ENCODE measurements at places on chromosomes 11 and 22. TPM values are rescaled to one million over a fixed set of nuclear protein-coding genes. Genes with fewer than 3 reads are reported as not detected.

Gene MRGPRF
- 33.6 TPM for total RNA-seq

Gene MAPK8IP2
- 0.37 TPM for total RNA-seq

Gene YPEL1
- 0.50 TPM for total RNA-seq

Gene SLC22A12
- not detected for total RNA-seq

Gene UFD1
- 105 TPM for total RNA-seq

Gene PDGFD
- 1.4 TPM for total RNA-seq

Gene C11orf52
- total RNA-seq = 0.25 TPM

Gene MAJIN
- total RNA-seq = not detected

Gene TIMP3
- total RNA-seq = 31.6 TPM

Gene ART1
- total RNA-seq = not detected

Gene SLC25A18
- under 0.01 TPM for total RNA-seq

Gene WBP2NL
- 0.50 TPM for total RNA-seq

Gene LYVE1
- total RNA-seq = 0.22 TPM

Gene SEC14L3
- total RNA-seq = not detected

Gene OR5P2
- total RNA-seq = not detected

Gene ZPR1
- 49.2 TPM for total RNA-seq

Gene CNIH2
- total RNA-seq = 0.25 TPM

Gene POU2AF2
- total RNA-seq = not detected

Gene CREB3L1
- total RNA-seq = 27.1 TPM

Gene OR51S1
- total RNA-seq = not detected

Gene CCDC88B
- total RNA-seq = 1.9 TPM

Gene KRTAP5-2
- not detected for total RNA-seq

Gene TSPAN18
- total RNA-seq = not detected

Gene RNF215
- 24.1 TPM for total RNA-seq

Gene A4GALT
- 1.8 TPM for total RNA-seq

Gene ISX
- not detected for total RNA-seq

Gene MEN1
- 17.4 TPM for total RNA-seq

Gene PLEKHA7
- total RNA-seq = not detected

Measured in uterine smooth muscle cell (primary cell).